H7 (cell line): ENCODE measurements at places on chromosomes 7 and 10. TPM values are rescaled to one million over a fixed set of nuclear protein-coding genes. Genes with fewer than 3 reads are reported as not detected.

DNA sequence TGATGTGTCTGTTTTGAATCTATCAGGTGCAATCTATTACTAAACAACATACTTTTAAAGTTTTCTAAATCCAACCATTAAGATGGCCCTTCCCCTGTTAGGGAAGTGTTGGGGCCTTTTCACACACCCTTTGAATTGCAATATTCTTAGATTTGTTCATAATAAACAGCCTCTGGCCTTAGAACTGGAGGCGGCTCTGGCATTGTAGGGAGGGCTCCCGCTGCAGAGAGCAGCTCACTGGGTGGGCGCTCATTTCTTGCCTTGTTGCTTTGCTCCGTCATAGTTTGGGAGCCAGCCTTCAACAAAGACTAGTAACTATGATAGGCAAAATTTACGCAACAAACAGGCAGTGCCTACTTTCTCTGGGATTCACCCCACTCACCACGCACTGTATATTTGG, 4.2 kb upstream of the HOXA10 start:
- peak; percentile 39 for DNase-seq

DNA sequence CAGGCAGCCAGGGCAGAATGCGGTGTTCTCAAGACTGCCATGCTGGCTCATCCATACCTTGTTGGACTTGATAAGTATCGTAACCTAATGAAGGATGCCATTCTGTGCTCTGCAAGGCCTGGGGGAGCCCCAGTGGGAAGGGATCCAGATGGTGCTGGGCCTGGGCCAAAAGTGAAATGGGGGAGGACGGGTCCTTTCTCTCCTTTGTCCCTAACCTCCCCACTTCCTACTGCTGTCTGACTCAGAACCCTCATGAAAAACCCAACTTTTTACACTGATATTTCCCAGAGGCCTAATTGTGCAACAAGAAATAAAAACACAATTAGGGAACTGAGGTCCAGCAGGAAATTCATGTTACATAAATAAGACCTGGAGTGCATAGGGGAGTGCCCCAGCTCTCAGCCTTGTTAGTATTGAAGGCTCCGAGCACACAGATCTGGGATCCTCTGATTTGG, 193.7 kb upstream of the SVIL start:
- no peak for DNase-seq

- no peak for DNase-seq
Observed at GRCh38 chr7:7795630-7796121, 77.3 kb upstream of the RPA3 start.

DNA sequence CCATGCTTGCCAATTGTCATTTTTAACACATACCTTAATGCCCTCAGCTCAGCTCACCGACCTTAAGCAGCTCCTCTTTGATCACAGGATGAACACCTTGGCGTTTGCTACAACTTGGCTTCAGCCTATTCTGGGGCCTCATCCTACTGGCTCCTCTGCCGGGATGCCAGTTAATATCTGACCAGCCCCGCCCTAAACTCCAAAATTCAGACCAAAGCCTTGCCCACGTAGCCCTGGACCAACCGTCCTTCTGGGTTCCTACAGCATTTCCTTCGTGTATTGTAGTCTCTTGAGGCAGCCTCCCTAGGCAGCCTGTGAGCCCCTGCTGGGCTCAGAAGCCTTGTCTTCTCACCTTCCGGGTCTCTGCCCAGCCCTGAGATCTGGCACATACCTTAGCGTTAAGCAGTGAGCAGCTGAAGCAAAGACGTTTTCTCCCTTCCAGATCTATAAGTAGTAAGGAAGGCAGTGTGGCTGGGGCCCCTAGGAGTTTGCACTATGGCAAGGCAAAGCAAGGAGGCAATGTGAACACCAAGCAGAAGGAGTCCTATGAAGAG, 836 bp downstream of the ENO4 start:
- peak; percentile 38 for DNase-seq

- DNase-seq = no peak
Observed at GRCh38 chr10:48391994-48392393, 85.5 kb downstream of the MAPK8 start.

- no peak for DNase-seq
Observed at GRCh38 chr10:102170602-102171001, 18.4 kb downstream of the NOLC1 start.

Gene ZNF438
- 2.0 and 2.3 TPM in 2 replicates for total RNA-seq
